ENCODE measurements at places on chromosomes 11 and 22. TPM values are rescaled to one million over a fixed set of nuclear protein-coding genes. Genes with fewer than 3 reads are reported as not detected.

The KCTD14 gene
- 0.48 TPM for total RNA-seq

The C11orf52 gene
- not detected for total RNA-seq

The SMIM35 gene
- not detected for total RNA-seq

The KDM4D gene
- total RNA-seq: 1.3 TPM

The SCUBE2 gene
- total RNA-seq: 0.65 TPM

The NXPE4 gene
- not detected for total RNA-seq

The PARVA gene
- total RNA-seq: 55.5 TPM

The TMEM121B gene
- 0.48 TPM for total RNA-seq

The CCND1 gene
- 360 TPM for total RNA-seq

The CCDC34 gene
- 2.7 TPM for total RNA-seq

Measured in vein endothelial cell (primary cell).